NT2/D1 (cell line): ENCODE measurements at places on chromosomes 1 and 21.

DNA sequence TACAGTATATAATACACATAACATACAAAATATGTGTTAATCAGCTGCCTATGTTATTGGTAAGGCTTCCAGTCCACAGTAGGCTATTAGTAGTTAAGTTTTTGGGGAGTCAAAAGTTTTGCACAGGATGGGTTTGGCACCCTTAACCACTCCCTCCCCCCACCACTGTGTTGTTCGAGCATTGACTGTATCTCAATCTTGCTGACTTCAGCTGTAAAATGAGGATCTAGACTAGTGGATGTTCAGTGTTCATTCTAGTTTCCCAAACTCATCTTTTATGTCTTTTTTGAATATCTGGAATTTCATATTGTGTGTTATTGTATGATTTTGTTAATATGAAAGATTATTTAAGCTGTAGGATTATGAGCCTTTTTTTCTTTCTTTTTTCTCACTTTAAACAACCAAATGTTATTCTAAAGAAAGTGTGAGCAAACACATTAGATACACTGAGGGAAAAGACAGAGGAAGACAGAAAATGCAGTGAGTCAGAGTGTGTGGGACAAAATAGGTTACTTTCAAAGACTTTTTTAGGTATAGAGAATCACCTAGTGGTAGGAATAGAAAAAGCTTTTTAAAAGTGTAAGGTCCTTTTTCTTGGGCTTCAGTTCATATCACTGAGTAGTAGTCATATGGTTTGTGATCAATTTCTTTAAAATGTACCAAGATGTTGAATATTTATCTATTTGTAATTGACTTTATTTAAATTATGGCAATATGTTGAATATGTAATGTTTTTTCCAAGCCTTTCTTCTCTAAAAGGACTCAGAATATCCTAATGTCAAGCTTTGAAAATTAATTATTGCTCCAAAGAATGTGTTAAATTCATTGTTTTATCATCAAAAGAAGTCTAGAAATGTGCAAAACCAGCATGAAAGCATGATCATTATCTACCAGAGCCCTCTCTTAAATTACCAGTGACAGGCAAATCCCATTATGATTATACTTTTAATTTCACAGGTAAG lies 17.9 kb upstream of the CENPF start:
- no peak for DNase-seq

- peak; percentile 64 for DNase-seq
Observed at GRCh38 chr1:206583707-206584648, 28.3 kb downstream of the EIF2D start.

DNA sequence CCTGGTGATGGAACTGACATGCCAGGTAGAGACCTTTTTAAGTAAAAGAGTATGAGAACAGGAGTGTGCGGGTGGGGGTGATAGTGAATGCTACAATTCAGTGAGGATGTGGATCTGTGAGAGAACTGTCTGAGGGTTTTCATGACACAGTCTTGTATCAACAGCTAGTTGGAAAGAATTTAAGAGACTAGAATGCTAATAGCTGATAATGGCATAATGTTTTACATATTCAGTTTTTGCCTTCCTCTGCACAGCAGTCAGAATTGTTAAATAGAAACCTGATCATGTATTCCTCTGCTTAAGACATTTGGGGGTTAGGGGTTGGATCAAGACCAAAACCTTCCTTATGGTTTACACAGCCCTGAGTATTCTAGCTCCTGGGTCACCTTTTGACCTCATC lies 152.8 kb upstream of the ZRANB2 start:
- DNase-seq, result no peak

- DNase-seq, result peak; percentile 94
Observed at GRCh38 chr1:204791453-204792353, 79.0 kb upstream of the NFASC start.

DNA sequence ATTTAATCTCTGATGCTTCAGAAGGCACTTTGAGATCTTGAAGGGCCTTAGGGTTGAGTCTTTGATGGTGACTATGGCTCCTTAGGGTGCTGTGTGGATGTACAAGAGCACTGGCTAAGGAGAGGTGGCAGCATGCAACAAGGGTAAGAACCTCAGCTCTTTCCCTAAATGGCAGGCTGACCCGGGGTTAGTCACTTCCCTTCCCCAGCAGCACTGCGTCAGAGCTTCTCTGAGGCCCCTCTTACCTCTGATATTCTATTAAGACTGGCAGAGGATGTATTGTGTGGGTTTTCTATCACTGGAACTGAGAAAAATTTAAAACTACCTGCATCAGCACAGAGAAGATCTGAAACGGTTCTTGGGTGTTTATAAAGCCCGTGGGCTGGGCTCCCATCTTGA lies 11.8 kb downstream of the C1orf116 start:
- no peak for DNase-seq

DNA sequence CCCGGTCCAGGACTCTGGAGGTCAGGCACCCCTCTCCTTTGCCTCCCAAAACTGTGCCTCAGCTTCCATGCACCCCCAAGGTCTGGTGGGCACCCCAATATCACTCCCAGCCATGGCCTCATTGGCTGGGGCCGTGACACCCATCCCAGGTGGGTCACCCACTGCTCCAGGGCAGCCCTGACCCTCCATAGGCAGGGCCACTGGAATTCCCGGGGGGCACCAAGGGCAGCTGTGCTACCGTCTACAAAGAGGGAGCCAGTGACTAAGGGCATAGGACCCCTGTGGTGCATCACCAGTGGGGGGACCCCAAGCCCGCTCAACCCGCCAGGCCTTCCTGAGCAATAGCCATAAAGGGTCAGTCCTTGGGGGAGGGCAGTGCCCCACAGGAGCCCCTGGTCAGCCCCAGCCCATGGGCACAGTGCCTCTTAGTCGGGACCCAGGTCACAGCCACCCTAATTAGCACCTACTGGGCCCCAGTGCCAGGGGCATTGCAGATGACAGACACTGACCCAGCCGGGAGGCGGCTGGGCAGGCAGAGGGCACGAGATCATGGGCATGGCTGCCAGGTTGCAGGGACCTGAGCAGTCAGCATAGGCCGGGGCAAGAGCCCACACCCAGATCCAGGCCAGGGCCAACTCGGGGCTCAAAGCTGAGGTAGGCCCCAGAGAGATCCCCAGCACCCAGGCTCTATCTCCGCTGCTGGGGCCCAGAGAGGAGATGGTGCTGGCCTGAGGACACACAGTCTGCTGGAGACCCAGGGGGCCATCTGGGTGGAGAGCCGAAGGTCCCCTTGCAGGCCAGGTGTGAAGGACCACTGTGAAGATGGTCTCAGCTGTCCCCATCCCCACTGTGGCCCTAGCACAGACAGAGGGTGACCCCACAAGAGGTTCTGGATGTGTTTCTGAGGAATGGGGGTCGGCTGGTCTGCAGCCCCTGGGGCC lies 19.0 kb upstream of the ARF1 start:
- DNase-seq, result no peak

DNA sequence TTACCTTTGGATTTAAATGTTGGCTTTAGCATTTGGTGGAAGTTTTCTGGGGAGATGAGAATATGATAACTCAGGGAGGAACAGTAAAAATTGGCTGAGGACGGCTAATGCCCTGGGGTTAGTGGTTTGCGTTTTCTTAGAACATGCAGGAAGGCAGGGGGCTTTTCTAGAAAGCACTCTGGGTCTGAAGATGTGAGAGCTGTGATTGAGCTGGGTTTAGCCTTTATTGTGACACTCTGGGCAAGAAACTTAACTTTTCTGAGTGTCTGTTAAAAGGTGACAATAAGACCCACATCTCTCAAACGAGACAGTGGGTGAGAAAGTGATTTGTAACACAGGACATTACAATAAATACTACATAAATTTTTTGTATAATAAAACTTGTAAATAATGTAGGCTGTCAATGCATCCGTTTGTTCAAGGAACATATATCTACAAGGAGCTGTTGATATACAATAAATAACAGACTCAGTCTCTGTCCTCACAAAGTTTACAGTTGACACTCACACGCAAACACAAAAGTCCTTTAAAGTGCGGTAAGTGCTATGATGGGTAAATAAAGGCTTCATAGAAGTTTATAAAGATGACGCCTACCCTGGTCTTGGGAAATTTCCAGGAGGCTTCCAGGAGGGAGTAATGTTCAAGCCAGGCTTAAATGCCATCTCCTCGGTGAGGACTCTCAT lies 49.5 kb upstream of the MRPS6 start:
- DNase-seq, result no peak

DNA sequence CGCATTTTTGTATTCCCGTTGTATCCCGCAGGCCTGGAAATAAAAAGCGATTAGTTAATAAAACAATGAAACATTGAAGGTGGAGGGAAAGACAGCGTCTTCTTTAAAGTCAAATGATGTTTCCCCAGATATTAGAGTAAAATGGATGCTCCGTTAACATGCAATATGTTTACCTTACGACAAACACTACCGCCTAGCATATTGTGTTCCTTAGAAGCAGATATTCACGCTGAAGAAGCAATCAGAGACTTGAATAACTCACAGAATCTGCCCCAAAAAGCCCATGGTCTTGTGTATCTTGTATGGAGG lies 583 bp upstream of the B4GALT3 start:
- no peak for DNase-seq

GRCh38 chr1:24790490-24790889 lies 45.2 kb downstream of the CLIC4 start:
- no peak for DNase-seq
